ENCODE measurements at places on chromosomes 2 and 18.

GRCh38 chr2:216516730-216517350, 18.2 kb downstream of the RPL37A start:
- no peak for DNase-seq

DNA sequence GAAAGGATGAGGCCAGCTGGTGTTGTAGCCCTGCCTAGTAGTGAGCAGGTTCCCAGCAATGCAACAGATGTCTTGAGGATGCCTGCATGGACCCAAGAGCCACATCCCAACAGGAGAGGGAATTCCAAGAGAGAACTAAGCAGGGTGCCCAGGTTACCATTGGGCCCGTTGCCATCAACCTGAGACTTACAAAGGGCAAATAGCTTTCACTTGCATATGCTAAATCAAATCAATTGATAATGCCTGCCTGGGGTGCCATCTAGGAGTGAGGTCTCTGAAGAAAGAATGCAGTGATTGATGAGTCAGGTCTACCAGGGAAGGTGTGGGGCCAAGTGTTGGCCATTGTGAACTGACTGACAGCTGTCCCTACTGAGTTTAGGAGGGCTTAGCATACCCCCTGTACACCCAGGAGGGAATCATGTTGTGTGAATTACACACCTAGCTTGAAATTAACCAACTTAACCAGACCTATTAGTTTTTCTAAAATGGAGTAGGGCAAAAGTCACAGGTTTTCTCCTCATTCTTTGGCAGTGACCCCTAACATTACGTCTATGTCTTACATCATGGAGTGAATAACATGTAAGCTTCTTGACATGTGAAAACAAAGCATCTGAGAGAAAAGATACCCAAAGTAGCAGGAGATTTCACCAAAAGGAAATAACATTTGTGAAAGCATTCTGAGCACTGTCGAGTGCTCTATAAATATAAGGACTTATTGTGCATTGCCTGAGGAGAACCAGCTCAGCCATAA, 32.3 kb downstream of the FHOD3 start:
- no peak for DNase-seq

DNA sequence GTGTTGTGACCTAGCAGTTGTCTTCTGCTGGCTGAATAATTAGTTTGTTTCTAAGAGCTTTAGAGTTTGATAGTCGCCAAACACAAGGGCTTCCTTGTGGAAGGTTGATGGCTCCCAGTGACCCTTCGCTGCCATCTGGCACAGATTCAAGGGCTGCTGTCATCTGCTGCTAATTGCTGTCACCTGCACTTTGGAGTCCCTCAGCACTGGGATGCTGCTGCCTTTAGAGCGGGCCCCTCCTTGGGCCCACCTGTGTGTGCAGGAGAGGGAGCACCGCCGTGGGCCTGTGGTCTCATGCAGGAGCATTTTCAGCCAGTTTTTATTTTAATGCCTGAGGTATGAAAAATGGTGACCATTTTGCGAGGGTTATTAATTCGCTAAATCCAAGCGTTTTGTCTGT, 154.0 kb upstream of the NFATC1 start:
- no peak for DNase-seq

GRCh38 chr2:197944416-197945096, 140.2 kb downstream of the PLCL1 start:
- no peak for DNase-seq

DNA sequence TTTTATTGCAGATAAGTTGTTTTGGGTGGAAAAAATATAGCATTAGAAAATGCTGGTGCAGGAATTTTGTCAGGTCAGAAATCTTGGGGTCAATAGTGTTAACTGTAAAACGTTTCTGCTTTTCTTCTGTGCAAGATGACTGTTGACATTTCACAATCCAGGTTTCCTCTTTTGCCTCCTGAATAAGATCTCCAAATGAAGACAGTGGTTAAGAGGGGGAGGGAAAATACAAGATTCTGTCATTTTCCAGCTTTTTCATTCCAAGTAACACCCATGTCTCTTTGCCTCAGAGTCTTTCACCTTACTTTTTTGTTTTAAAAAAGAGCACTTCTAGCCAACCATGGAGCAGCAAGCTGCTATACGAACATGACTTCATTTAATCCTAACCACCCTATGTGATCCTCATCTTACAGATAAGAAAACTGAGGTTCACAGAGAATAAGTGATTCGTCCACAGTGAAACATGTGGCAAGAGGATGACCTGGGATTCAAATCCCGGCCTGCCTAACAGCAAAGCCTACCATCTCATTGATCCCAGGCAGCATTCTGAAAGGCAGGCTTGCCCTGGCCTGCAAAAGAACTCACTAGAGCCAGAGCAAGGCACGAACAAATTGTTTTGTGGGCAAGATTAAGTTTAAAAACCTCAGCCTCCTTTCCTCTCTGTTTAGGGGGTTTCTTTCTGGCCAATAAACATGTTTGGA, 3.0 kb downstream of the PLEK start:
- DNase-seq: no peak

DNA sequence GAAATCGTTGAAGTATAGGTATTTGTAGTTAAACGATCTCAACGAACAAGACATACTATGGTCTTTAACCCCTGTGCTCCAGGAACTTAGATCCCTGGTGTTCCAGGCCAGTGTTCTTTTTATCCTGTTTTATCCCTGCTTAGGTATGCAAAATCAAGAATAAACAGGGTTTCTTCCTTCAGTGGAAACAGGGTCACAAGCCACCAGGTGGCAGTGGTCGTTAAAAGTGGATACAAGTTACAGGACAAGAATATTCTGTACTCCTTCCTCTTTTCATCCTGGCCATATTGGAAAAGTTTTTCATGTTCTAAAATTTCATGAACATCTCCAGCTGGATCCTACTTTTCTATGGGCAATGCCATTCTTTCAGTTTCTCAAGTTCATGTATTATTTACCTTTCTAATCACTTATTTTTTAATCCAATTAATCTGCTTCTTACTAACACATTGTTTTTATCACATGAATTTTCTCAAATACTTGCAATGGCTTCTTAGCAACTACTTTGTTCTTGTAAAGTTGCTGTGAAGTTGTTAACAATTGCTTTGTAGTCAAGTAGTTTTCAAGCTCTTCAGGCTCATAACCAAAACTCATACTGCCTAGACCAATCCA, 16.4 kb upstream of the HNMT start:
- no peak for DNase-seq

GRCh38 chr2:19205983-19206533, 152.4 kb downstream of the OSR1 start:
- no peak for DNase-seq

GRCh38 chr2:62654876-62655359, 50.6 kb upstream of the EHBP1 start:
- DNase-seq: no peak

GRCh38 chr18:59606193-59607077, 90.8 kb downstream of the CCBE1 start:
- no peak for DNase-seq

GRCh38 chr2:134685967-134686366, 32.8 kb downstream of the TMEM163 start:
- no peak for DNase-seq

GRCh38 chr18:7415081-7415894, 151.8 kb upstream of the PTPRM start:
- DNase-seq: no peak

DNA sequence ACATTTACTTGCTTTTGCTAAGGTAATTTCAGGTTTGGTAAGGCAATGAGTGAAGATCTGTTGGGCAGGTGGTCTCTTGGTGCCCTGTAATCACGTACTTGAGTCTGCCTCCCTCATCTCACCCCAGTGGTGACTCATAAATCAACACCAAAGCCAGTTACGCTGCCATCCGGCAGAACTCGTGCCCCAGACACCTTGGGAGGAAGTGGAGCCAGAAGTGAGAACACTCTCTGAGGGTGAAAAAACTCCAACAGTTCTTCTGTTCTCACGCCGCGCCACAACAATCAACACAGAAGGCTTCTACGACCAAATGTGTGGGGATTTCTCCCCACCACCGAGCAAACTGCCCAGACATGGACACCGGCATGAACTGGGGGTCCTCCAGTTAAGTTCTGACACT, 206.2 kb downstream of the ARL4C start:
- DNase-seq: peak; percentile 74

- DNase-seq: no peak
Measured at GRCh38 chr2:231522418-231523180, 7.6 kb downstream of the NMUR1 start.

DNA sequence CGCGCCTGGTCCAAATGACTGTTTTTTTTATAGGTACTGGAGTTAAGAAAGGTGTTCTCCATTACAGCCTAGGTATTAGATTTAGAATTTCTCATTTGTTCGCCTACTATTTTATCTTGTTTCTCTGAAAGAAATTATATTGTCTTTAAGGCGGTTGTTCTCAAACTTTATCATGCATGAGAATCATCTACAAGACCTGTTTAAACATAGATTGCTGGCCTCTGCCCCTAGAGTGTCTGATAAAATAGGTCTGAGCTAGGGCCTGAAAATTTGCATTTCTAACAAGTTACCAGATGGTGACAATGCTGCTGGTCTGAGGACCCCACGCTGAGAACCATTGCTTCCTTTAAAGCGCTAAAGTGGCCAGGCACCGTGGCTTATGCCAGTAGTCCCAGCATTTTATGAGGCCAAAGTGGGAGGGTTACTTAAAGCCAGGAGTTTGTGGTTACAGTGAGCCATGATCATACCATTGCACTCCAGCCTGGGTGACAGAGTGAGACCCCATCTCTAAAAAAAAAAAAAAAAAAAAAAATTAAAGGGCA, 34.0 kb upstream of the RNF138 start:
- no peak for DNase-seq

DNA sequence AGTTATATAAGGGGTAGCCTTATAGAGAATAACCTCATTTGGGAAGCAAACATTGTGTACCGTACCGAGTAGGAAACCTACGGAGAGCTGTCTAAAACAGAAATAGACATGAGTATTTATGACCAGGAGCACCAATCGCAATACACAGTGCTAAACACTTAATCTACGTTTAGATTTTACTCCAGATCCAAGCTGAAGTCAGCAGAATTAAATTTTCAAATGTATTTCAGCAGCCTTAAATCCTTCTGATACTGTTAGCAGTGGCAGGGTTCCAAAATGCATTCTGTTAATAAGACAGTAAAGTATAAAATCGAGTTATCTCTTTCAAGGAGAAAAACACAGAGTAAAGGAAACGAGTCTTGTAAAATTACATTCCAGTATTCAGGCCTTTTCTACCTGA, 118.1 kb upstream of the ZNF521 start:
- DNase-seq: no peak

GRCh38 chr2:70258532-70258875, 567 bp downstream of the PCYOX1 start:
- no peak for DNase-seq

GRCh38 chr2:233597522-233597921, 19.9 kb upstream of the UGT1A8 start:
- no peak for DNase-seq
